ENCODE measurements at places on chromosomes 1 and 21.
A peak's percentile ranks its signal among the peaks of the same experiment; 100 is the strongest.

DNA sequence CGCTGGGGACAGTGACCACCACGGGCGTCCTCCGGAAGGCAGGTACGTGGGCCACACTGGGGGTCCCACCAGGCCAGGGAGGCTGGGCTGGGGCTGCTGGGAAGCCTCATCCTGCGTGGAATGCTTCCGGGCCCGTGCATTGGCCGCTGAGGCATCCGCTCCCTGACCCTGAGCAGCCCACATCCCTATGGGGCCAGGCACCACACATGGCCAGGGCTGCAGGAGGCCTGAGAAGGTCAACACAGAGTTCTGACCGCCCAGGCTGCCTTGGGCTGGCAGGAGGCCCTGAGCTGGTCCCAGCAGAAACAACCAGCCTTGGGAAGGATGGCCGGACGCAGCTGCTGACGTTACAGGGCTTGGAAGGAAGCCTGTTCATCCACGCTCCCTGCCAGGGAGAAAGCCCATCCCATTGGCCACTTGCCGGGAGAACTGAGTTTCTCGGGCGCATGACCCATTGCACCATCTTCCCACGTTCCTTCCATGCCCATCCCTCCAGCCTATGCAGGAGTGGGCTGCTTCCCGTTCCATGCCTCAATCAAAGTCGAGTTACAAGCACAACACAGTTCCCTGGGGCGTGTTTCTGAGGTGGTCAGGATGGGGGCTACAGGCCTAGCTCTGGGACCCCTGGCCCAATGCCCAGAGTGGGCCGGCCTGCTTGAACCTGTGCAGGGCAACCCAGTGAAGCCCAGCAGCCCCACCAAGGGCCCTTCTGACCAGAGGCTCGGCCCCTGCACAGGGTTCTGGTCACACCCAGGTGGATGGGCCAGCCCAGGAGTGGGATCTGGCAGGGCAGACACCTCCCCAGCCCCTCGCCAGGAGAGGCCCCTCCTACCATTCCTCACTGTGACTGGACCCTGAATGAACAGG lies 31.7 kb downstream of the TRIM11 start:
- peak; percentile 100 for DNase-seq

- no peak for DNase-seq
Measured at GRCh38 chr1:16922885-16923431, 1.2 kb downstream of the CROCC start.

- DNase-seq = no peak
Measured at GRCh38 chr1:91835087-91835521, 50.8 kb downstream of the TGFBR3 start.

- no peak for DNase-seq
Measured at GRCh38 chr1:71786218-71786617, 496.1 kb downstream of the NEGR1 start.

DNA sequence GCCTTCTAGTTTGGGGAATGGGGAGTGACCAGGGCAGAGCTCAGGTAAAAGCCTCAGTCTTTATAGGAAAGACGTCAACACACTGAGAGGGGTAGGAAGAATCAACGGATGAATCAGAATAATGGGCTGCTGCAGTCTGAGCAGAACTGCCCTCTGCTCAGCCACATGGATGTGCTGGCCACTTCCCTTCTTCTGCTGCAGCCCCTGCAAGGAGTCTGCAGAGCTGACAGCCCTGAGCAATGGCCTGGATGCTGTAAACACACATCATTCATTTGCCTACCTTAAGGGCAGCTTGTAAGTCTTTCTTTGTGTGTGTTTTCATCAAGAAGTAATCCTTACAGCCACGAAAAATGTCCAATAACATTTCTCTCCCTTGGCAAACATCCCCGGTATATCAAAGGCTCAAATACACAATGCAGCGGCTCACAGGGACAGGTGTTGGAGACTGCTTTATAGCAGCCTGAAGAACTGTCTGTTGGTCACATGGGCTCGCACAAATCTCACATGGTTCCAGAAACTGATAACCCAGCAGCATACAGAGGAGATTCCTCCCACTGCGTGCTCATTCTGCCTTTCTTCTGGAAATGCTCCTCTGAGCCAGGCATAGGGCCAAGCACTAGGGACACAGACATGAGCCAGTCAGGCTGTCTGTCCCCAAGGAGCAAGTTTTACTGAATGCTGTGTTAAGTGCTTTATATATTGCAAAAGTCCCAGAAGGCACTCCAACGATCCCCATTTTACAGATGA lies 110.1 kb downstream of the HMGB4 start:
- DNase-seq = no peak

GRCh38 chr21:37463083-37463801 lies 96.7 kb downstream of the DYRK1A start:
- DNase-seq = peak; percentile 70

DNA sequence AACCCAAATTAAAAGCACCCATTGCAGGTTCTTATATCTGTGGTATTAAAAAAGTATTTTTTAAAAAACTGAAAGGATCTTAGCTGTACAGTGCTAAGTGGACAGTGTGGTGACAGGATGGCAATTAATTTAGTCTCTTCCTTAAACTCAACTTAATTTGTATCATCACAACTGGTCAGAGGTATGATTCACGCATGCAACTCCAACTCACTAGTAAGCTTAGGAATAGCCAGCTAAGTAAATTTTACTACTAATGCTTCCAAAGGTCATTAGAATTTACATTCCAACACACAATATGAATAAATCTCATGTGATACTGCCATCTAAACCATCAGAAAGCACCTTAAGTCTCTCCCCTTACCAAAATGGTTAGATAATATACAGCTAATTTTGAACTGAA lies 35.4 kb downstream of the ENAH start:
- DNase-seq = no peak

- DNase-seq = no peak
Measured at GRCh38 chr1:198520524-198521254, 19.8 kb downstream of the ATP6V1G3 start.

DNA sequence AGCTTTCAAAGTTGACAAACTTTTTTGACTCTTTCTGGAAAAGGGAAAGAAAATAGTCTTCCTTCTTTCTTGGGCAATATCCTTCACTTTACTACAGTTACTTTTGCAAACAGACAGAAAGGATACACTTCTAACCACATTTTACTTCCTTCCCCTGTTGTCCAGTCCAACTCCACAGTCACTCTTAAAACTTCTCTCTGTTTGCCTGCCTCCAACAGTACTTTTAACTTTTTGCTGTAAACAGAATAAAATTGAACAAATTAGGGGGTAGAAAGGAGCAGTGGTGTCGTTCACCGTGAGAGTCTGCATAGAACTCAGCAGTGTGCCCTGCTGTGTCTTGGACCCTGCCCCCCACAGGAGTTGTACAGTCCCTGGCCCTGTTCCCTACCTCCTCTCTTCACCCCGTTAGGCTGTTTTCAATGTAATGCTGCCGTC lies 160.8 kb upstream of the SGIP1 start:
- DNase-seq = no peak

GRCh38 chr1:157403608-157404007 lies 148.7 kb downstream of the FCRL5 start:
- DNase-seq = no peak

DNA sequence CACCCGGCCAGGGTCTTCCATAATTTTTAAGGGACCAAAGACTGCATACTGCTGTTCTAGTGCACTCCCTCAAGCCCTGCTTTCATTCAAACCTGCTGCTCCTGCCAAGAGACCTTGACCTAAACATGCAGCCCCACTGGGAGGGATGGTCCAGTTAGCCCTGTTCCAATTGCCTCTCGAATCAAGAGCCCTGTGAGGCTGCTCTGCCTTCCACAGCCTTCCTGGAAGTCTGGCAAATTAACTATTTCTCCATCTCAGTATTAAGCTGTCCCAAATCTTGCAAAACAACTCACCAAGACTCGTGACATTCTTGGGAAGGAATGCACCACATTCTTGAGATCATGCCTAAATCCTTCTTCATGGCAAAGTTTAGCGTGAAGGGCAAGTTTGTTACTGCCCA lies 231.3 kb downstream of the C1orf94 start:
- no peak for DNase-seq

GRCh38 chr1:16119926-16120325 lies 35.9 kb downstream of the EPHA2 start:
- DNase-seq = no peak

GRCh38 chr1:170126696-170127095 lies 19.1 kb upstream of the NTMT2 start:
- DNase-seq = peak; percentile 83

GRCh38 chr1:38076455-38076854 lies 29.9 kb upstream of the POU3F1 start:
- no peak for DNase-seq

DNA sequence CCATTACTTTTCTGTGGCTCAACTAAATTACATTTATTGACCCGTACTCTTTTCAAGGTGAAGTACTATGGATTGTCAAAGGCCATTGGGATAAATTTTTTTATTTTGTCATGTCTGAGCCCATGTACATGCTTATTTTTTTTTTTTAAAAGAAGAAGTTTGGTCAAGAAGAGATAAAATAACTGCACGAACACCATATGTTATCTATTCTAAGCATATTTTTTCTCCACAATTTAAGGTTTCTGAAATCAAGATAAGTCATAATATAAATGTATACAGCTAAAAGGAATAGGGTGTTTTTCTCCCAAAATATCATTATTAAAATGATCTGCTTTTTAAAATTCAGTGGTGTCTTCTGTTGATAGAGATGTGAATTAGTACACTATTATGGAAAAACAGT lies 35.0 kb upstream of the SH2D1B start:
- DNase-seq = no peak

DNA sequence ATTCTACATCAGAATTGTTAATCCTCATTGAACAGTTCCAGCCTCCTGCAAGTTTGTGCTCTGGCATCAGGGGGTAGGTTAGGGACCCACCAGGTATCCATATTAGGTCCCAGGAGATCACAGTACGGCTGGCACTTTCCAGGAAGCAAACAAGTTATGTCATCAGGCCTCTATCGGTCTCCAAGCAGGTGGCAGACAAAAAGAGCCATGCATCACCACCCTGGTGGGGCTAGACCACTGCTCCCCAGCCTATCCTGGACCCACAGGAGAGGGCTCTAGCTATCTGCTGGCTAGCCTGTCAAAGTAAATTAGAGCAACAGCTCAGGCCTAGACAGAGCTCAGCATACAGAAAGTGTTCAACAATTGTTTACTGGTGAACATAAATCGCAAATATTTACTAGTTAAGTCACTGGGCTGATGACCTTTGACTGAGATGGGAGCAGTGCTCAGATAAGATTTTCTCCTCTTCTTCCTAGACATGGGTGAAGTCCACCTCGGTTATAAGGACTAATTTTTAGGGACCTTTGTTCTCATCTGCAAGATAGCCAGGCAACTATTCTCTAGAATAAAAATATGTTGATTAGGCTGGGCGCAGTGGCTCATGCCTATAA lies 6.4 kb downstream of the NUAK2 start:
- DNase-seq = no peak

GRCh38 chr1:54163573-54163972 lies 10.8 kb upstream of the CDCP2 start:
- DNase-seq = no peak

DNA sequence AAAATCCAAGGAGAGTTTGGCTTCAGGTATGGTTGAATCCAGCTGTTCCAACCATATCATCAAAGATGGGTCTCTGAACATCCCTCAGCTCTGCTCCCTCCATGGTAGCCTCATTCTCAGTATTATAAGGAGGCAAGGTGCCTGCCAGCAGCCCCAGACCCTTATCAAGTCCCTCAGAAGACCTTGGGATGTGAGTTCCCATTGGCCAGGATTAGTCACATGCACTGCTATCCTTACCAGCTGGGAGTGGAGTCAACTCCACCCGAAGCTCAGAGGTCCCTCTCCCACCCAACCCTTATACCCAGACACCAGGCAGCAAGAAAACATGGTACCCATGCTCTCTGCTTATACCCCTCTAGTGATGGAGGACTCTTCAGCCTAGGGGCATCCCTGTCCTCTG lies 153.7 kb upstream of the ZBTB40 start:
- DNase-seq = no peak

DNA sequence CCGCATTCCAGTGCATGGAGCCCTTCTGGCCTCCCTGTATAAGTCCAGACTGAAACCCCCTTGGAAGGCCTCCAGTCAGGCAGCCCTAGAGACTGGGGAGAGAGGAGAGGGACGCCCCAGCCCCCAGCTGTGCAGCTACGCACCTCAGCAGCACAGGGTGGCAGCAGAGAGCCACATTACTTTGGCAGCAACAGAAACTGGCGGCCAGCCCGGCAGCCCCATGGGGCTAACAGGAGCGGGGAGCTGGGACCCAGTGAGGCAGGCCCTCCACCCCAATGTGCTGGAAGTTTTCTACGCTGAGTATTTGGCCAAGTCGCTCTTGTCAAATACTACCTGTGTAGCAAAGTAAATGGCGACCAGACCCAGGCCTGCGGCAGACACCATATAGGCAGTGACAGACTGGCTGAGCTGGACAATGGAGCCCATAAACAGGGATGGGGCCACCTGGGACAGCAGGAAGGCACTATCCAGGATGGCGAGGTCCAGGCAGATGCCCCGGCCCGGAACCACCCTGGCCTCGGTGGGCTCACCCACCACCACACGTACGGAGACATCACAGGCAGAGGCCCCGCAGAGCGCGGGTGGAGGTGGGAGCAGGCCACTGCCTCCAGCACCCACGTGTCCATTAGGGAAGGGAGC lies 21.2 kb downstream of the SLC45A3 start:
- DNase-seq = peak; percentile 68

DNA sequence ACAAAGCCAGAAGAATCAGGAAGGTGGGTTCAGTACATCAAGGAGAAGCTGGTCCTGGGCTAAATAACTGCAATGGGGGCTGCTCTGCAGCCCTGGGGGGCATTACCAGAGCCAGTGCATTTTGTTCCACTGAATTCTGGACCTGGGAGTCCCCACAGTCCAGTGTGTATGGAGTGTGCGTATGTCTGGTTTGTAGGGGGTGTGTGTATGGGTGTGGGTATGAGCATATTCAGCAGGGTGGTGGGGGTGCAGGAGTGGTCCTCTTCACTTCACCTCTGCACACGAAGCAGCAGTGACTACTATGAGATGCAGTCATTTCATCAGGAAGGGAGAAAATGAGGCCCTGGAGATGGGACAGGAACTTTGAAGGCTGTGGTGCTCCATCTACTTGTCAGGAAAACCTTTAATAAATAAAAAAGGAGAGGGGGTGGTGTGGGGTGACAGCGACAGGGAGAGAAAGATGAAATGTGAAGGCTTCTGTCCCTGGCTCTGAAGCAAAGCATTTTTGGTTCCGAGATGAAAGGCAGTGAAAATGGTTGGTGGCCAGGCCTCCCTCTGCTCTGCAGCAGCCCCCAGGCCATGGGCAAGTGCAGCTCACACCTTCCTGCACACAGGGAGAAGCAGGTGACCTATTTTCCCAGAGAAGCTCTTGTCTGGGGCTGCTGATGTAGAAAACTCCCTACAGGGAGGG lies 121.5 kb upstream of the CACHD1 start:
- DNase-seq = no peak

DNA sequence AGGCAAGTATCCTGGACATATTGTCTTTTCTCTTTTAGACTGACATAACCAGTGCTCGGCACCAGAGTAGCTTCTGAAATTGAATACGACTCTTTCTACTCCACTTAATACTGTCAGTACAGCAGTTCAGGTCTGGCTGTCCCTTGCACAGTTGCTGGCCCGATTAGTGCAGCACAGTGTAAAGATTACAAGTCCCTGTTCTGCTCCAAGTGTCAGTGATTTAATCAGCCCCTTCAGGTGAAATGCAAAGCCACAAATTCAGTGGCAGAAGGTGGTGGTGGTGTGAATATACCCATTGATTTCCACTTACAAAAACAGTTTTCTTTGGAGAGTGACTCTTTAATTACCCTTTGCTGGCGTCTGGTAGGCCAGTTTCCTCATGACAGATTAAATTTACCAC lies 545.4 kb downstream of the ADGRL2 start:
- DNase-seq = no peak

All from cardiac fibroblast (primary cell).